Neural crest cell (in vitro differentiated cells): ENCODE measurements at places on chromosomes 4 and X. TPM values are rescaled to one million over a fixed set of nuclear protein-coding genes. Genes with fewer than 3 reads are reported as not detected.

Gene DTHD1
- not detected in 2 replicates for total RNA-seq

Gene GC
- total RNA-seq, result not detected in 2 replicates

Gene ARMCX1
- total RNA-seq, result 30.0 and 30.6 TPM in 2 replicates

Gene LANCL3
- total RNA-seq, result 0.05 and 0.07 TPM in 2 replicates

Gene FAM47E
- total RNA-seq, result 1.4 and 1.6 TPM in 2 replicates

Gene DCAF4L1
- total RNA-seq, result 0.20 and 0.26 TPM in 2 replicates

Gene SPANXB1
- not detected in 2 replicates for total RNA-seq

Gene CDKL5
- 3.7 and 4.0 TPM in 2 replicates for total RNA-seq

Gene ADH7
- total RNA-seq, result not detected in 2 replicates

Gene CDKL2
- 1.1 and 1.8 TPM in 2 replicates for total RNA-seq

Gene COL25A1
- total RNA-seq, result 39.3 and 39.6 TPM in 2 replicates

Gene DDX53
- total RNA-seq, result not detected in 2 replicates

Gene PABPC1L2A
- 0.23 and 0.39 TPM in 2 replicates for total RNA-seq

Gene WDR13
- 68.8 and 75.3 TPM in 2 replicates for total RNA-seq

Gene HPSE
- 0.30 and 0.32 TPM in 2 replicates for total RNA-seq

Gene FMR1NB
- not detected in 2 replicates for total RNA-seq

Gene GYPB
- not detected in 2 replicates for total RNA-seq

Gene LGI2
- 4.3 and 4.6 TPM in 2 replicates for total RNA-seq

Gene PWWP3B
- 1.0 and 1.1 TPM in 2 replicates for total RNA-seq

Gene HPGD
- total RNA-seq, result not detected in 2 replicates

Gene BRS3
- not detected in 2 replicates for total RNA-seq

Gene TMEM47
- total RNA-seq, result 42.0 and 45.4 TPM in 2 replicates

Gene CXCL11
- not detected in 2 replicates for total RNA-seq

Gene PARM1
- 0.73 and 0.96 TPM in 2 replicates for total RNA-seq

Gene ZCCHC18
- 8.7 and 9.3 TPM in 2 replicates for total RNA-seq

Gene ASMT
- total RNA-seq, result 0.44 TPM in 1 of 2 replicates, not detected in the other

Gene PNMA5
- total RNA-seq, result not detected in 2 replicates

Gene HDX
- total RNA-seq, result 8.8 and 10.6 TPM in 2 replicates

Gene DDIT4L
- total RNA-seq, result 0.14 and 0.18 TPM in 2 replicates

Gene PRIMPOL
- 20.1 and 24.5 TPM in 2 replicates for total RNA-seq

Gene TECRL
- total RNA-seq, result not detected in 2 replicates

Gene CCNA2
- 85.2 and 85.3 TPM in 2 replicates for total RNA-seq

Gene DRP2
- total RNA-seq, result 2.4 and 2.9 TPM in 2 replicates

Gene COX7B2
- total RNA-seq, result not detected in 2 replicates

Gene ETDA
- not detected in 2 replicates for total RNA-seq

Gene PRR32
- total RNA-seq, result not detected in 2 replicates

Gene CD38
- 0.05 and 0.11 TPM in 2 replicates for total RNA-seq

Gene DIPK2B
- total RNA-seq, result not detected in 2 replicates

Gene RAB9B
- 3.4 and 3.7 TPM in 2 replicates for total RNA-seq
